ENCODE measurements at places on chromosomes 7 and 10. TPM values are rescaled to one million over a fixed set of nuclear protein-coding genes. Genes with fewer than 3 reads are reported as not detected.

- no peak for DNase-seq
- no peaks in the 10 kb centered on the region for H3K36me3 ChIP-seq
- no peaks in the 10 kb centered on the region for H3K4me1 ChIP-seq
- no peak overlapping the region for H3K4me3 ChIP-seq
These were observed 30.0 kb downstream of the PAX2 start for GRCh38 chr10:100775386-100775785.

The GLCCI1 gene
- 4.6 TPM for total RNA-seq

GRCh38 chr7:93310346-93310745 lies 78.2 kb downstream of the VPS50 start:
- H3K4me3 ChIP-seq: no peak overlapping the region
- H3K4me1 ChIP-seq: no peaks in the 10 kb centered on the region
- DNase-seq: no peak
- peaks cover 78% of the 10 kb centered on the region for H3K36me3 ChIP-seq

GRCh38 chr10:70662362-70663220 lies 9.7 kb upstream of the ADAMTS14 start:
- H3K36me3 ChIP-seq: no peaks in the 10 kb centered on the region
- DNase-seq: no peak
- no peaks in the 10 kb centered on the region for H3K27me3 ChIP-seq
- H3K4me3 ChIP-seq: no peak overlapping the region
- no peaks in the 10 kb centered on the region for H3K4me1 ChIP-seq
- H3K27ac ChIP-seq: no peak overlapping the region

The FGFBP3 gene
- not detected for total RNA-seq

- H3K27me3 ChIP-seq: no peaks in the 10 kb centered on the region
- peaks cover 31% of the 10 kb centered on the region for H3K4me1 ChIP-seq
These were observed 31.8 kb downstream of the SMURF1 start for GRCh38 chr7:99112097-99112496.

The STMP1 gene
- total RNA-seq: 19.2 TPM

GRCh38 chr7:65832281-65832680 lies 40.6 kb upstream of the VKORC1L1 start:
- no peak overlapping the region for H3K4me3 ChIP-seq
- H3K27ac ChIP-seq: no peak overlapping the region
- H3K27me3 ChIP-seq: no peaks in the 10 kb centered on the region
- H3K36me3 ChIP-seq: peaks cover 8% of the 10 kb centered on the region

DNA sequence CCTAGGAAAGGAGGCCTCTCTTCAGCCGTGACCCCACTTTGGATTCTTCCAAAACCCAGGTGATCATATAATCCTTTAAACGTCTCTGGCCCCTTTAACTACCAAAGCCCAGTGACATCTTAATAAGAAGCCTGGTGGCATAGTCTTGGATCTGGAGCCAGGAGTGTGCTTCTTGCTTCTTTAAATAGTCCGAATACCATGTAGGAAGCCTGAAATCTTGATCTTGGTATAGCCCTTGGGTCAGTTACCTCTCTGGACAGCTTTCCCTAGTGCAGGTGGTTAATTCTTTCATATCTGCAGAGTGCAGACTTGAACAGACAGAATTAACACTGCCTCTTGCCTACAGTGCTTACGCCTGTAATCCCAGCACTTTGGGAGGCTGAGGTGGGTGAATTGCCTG lies 138.6 kb upstream of the EFCAB10 start:
- no peak for DNase-seq
- H3K4me3 ChIP-seq: no peak overlapping the region
- peaks cover 8% of the 10 kb centered on the region for H3K4me1 ChIP-seq
- H3K36me3 ChIP-seq: no peaks in the 10 kb centered on the region
- no peaks in the 10 kb centered on the region for H3K27me3 ChIP-seq
- H3K27ac ChIP-seq: no peak overlapping the region

The RHBDD2 gene
- 33.0 TPM for total RNA-seq

The EPO gene
- total RNA-seq: not detected

GRCh38 chr10:32379950-32380551 lies 33.1 kb upstream of the EPC1 start:
- H3K27ac ChIP-seq: peak overlapping the region; percentile 88
- H3K36me3 ChIP-seq: no peaks in the 10 kb centered on the region
- H3K27me3 ChIP-seq: no peaks in the 10 kb centered on the region
- no peak for DNase-seq
- H3K4me1 ChIP-seq: no peaks in the 10 kb centered on the region

The C10orf120 gene
- not detected for total RNA-seq

DNA sequence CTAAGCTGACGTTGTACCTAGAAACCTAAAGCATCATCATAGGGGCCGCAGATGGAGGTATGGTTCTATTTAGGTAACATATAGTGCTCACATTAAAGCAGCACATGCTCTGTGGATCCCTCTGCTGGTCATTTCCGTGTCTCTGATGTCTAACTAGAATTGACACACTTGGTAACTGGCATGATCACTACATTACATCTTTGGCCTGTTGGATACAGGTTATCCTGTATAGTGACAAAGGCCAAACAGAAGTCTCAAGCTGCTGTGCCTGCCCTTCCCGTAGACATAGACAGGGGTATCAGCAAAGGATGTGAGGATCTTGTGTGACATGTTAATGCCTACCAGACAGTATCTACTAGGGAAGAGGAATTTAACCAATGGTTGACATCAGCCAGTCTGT lies 51.2 kb downstream of the KIF5B start:
- H3K4me1 ChIP-seq: peaks cover 7% of the 10 kb centered on the region
- H3K27me3 ChIP-seq: no peaks in the 10 kb centered on the region
- no peak overlapping the region for H3K27ac ChIP-seq
- no peak for DNase-seq
- peaks cover 26% of the 10 kb centered on the region for H3K36me3 ChIP-seq

The MORN4 gene
- total RNA-seq: 0.34 TPM

The ZC3HAV1 gene
- total RNA-seq: 34.7 TPM

GRCh38 chr7:86991093-86991769 lies 68.2 kb downstream of the ELAPOR2 start:
- H3K4me3 ChIP-seq: no peak overlapping the region
- DNase-seq: no peak
- H3K36me3 ChIP-seq: no peaks in the 10 kb centered on the region
- H3K4me1 ChIP-seq: no peaks in the 10 kb centered on the region
- no peak overlapping the region for H3K27ac ChIP-seq
- H3K27me3 ChIP-seq: no peaks in the 10 kb centered on the region

The ZNF92 gene
- 6.2 TPM for total RNA-seq

The C7orf57 gene
- 0.57 TPM for total RNA-seq

DNA sequence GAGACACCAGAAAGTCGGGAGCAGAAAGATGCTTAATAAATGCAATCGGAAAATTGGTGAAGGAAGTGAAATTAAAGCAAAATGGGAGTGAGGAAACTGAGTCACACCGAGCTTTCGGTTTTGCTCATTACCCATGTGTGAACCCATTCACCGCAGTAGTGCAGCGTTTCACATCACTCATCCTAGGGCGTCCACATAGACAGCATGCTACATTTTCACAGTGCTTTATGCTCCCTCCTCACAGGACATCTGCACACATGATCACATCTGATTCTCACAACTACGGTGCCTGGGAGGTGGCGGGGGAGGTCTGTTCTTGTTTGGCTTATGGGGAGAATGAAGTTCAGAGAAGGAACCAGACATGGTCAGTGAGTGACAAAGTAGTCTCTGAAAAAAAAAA lies 36.6 kb upstream of the ATP6V0A4 start:
- H3K27me3 ChIP-seq: no peaks in the 10 kb centered on the region
- no peaks in the 10 kb centered on the region for H3K4me1 ChIP-seq
- no peak overlapping the region for H3K27ac ChIP-seq
- DNase-seq: no peak

The AUTS2 gene
- total RNA-seq: 26.2 TPM

The CASTOR2 gene
- total RNA-seq: 7.5 TPM

GRCh38 chr10:62189131-62189530 lies 79.5 kb downstream of the RTKN2 start:
- no peaks in the 10 kb centered on the region for H3K4me1 ChIP-seq
- no peaks in the 10 kb centered on the region for H3K36me3 ChIP-seq
- no peaks in the 10 kb centered on the region for H3K27me3 ChIP-seq
- H3K4me3 ChIP-seq: no peak overlapping the region

DNA sequence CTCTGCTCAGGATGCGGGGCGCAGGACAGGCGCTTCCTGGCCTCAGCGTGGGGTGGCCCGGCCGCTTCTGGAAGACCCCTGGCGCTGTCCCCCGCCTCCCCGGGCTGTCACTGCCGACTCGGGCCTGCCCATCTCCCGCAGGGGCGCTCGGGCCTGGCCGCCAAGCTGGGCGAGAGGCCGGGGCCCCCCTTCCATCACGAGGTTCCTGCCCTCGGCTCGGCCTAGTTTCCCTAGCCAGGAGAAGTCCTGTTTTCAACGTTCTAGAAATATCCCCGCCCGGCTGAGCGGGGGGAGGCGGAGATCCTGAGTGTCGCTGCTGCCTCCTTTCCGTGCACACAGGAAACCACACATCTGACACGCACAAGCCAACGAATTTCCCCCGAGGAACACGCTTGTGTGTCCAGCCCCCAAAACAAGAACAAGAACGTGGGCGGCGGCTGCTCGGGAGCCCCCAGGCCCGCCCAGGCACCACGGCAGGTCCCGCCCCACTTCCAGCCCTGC lies 33.7 kb downstream of the AP5Z1 start:
- no peak for DNase-seq
- H3K27me3 ChIP-seq: no peaks in the 10 kb centered on the region
- peak overlapping the region; percentile 53 for H3K4me3 ChIP-seq

DNA sequence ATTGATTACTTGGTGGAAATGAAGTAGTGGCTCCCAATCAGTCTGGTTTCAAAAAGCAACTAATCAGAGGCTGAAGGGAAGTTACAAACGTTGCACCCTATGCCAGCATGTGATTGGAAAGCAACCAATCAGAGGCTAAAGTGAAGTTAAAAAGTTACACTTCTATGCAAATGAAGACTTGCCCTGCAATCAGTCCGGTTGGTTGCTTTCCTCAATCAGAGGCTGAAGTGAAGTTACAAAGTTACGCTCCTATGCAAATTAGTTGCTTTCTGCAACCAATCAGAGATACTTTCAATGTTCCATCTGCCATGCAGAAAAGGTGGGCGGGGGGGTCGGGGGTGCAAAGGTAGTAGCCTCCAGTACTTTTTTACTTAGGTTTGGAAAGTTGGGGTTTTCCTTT lies 1077.1 kb downstream of the TYW1 start:
- DNase-seq: no peak
- no peaks in the 10 kb centered on the region for H3K36me3 ChIP-seq
- no peaks in the 10 kb centered on the region for H3K27me3 ChIP-seq
- no peaks in the 10 kb centered on the region for H3K4me1 ChIP-seq
- no peak overlapping the region for H3K27ac ChIP-seq

DNA sequence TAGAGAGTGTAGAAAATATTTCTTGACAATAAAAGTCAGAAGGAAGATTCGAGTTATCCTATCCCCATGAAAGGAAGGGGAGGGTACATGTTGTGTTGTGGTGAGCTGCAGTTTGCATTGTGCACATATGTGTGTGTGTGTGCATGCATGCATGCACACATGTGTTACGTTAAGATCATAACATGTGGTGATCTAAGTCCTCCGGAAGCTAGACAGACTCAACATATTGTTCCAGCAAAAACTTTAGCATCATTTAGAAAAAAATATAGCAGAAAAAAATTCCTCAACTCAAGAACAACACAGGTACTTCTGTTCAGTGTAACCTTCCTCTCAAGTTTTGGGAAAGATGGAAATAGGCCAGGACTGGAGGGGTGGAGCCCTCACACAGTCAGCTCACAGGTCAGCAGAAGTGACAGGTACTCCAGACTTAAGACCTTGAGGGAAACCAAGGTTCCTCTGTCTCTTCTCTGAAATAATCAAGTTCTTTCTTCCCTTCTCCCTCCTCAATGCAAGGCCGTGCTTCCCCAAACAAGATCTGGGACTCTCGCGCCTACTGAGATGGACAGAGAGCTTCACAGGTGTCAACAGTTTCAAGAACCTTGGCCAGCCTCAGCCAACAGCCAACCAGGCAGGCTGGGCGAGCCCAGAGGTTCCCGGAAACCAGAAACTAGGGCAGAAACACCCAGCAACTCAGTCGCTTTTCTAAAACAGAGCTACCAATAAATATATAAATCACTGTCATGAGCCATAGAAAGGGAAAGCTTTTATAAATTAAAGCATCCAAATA lies 205.2 kb downstream of the FAM107B start:
- peak overlapping the region; percentile 78 for H3K27ac ChIP-seq
- no peaks in the 10 kb centered on the region for H3K27me3 ChIP-seq
- H3K4me3 ChIP-seq: no peak overlapping the region
- no peaks in the 10 kb centered on the region for H3K36me3 ChIP-seq

GRCh38 chr10:97607095-97607636 lies 17.6 kb downstream of the C10orf62 start:
- no peaks in the 10 kb centered on the region for H3K27me3 ChIP-seq
- peaks cover 1% of the 10 kb centered on the region for H3K4me1 ChIP-seq
- H3K36me3 ChIP-seq: no peaks in the 10 kb centered on the region
- no peak overlapping the region for H3K4me3 ChIP-seq
- DNase-seq: no peak

The PON3 gene
- 0.40 TPM for total RNA-seq

DNA sequence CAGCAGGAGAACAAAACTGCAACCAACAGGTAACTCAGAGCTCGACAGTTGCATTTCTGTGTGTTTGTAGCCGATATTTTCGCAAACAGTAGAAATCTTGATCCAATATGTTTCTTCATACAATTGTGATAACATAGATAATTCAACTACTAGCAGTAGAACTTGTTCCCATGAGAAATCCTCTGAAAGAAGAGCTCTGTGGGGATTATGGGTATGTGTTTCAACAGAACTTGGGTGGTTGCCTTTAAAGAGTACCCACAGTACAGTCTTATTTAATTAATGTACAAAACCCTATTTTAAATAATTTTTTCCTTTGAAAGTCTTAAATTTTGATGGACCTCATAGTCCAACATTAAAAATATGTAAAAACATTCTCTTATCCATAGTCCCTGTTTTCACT lies 266.1 kb downstream of the PARD3 start:
- H3K27me3 ChIP-seq: no peaks in the 10 kb centered on the region
- no peak for DNase-seq

The SDK1 gene
- total RNA-seq: 4.1 TPM

The GRB10 gene
- total RNA-seq: 35.1 TPM

- DNase-seq: no peak
- H3K27ac ChIP-seq: no peak overlapping the region
- no peaks in the 10 kb centered on the region for H3K36me3 ChIP-seq
- no peak overlapping the region for H3K4me3 ChIP-seq
- H3K27me3 ChIP-seq: no peaks in the 10 kb centered on the region
These were observed 83.6 kb downstream of the ICA1 start for GRCh38 chr7:8178353-8178752.

The MMD2 gene
- total RNA-seq: not detected

DNA sequence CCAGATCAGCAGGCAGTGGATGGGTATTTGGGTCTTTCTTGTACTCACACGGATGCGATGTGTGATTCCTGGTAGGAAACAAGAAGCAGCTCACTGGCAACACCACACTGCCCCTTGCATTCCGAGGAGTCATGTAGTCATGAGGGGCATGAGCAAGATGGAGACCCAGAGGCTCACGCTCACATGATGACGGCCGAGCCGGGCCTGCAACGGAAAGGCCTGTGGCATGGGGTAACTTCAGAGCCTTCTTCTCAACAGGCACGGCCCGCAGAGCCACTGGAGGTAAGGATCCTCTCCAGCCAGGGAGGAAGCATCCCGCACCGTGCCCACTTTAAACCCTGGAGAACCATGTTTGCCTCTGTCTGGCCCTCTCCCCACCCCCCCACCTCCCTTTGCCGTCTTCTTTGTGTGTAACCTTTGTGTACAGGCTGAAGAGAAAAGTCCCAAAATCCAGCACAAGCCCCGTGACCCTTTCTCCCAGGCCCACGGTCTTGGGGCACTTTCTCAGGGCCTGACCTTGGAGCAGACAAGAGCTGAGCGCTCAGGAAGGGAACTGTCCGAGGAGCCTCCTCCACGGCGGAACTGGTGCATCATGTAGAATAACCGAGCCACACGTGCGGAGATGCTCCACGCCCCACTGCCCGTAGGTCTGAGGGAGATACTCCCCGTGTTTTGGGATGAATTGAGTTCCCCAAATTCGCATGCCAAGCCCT lies 516.4 kb downstream of the DNAJB6 start:
- no peak for DNase-seq
- no peaks in the 10 kb centered on the region for H3K36me3 ChIP-seq
- H3K4me1 ChIP-seq: peaks cover 12% of the 10 kb centered on the region
- H3K27ac ChIP-seq: no peak overlapping the region
